ENCODE measurements at places on chromosomes 12 and 14.

DNA sequence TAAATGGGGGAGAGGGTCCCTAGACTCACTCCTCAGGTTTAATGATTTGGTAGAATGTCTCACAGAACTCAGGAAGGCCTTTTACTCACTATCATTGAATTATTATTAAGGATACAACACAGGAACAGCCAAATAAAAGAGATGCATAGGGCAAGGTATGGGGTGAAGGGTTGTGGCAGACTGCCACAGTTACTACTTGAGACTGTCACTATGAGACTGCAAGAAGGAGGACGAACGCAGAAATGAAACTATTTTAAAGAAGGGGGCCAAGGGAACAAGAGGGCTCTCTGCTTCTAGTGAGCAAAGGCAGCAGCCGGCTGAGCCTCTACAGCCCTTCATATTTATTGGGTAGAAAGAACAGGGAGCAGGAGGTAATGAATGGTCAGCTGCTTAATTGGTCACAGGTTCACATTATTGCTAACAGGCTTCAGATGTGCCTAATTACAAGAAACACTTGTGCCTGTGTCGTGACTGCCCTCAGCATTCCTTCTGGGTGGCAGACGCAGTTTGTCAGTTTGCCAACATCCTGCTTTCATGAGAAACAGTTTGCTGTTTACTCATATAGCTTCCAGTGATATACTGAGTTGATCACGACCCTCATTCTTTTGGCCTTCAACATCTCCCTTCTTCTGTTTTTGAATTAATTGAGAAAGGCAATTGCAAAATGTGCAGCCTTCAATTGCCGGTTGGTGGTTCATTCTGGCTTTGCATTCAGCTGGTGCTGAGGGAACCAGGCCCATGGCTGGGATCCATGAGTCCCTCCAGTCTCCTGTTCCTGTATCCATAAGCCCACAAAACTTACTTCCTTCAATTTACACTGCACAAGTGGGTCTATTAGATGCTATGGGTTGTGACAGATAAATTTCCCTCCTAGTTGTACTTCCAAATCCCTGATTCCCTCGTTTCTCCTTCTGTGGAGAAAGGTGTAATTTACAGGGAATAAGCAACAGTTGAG, 82.8 kb upstream of the PLEKHG7 start:
- DNase-seq: no peak

DNA sequence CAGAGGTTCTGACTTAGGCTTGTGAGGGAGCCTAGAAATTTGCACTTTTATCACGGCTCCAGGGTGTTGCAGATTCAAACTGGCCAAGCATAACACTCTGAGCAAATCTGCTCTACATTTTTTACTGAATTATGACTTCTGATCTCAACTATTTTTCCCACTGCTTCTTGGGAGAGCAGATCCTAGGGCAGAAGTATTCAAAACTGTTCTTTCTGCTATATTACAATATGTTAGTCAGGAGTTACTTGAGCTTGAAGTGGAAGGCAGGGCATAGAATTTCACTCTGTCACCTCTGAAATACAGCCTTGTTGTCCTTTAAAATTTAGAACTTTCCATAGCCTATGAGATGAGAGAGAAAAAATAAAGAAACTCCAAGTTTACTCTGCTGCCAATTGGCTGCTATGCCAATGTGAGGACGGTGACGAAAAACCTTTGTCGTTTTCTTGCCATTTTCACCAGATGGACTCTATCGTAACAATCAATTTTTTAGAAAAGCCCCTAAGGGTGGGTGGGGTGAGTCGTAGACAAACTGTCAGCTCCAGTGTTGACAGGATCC, 16.4 kb upstream of the KERA start:
- no peak for DNase-seq

DNA sequence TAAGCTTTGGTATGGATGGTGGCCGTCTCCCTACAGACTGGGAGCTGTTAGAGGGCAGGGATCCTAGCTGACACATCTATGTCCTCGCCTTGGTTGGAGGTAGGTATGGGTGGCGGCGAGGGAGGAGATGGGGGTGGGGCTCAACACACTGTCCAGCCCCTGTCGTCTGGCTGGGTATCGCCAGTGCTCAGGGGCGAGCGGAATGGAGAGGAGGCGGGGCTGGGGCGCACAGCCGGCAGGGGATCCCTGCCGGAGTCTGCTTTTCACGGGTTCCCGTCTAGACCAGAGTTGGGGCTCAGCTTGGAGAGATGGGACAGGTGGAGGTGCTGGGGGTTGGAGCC, 16.1 kb downstream of the TAMALIN start:
- no peak for DNase-seq

- no peak for DNase-seq
Observed at GRCh38 chr12:32739279-32739678, 16.4 kb downstream of the YARS2 start.

DNA sequence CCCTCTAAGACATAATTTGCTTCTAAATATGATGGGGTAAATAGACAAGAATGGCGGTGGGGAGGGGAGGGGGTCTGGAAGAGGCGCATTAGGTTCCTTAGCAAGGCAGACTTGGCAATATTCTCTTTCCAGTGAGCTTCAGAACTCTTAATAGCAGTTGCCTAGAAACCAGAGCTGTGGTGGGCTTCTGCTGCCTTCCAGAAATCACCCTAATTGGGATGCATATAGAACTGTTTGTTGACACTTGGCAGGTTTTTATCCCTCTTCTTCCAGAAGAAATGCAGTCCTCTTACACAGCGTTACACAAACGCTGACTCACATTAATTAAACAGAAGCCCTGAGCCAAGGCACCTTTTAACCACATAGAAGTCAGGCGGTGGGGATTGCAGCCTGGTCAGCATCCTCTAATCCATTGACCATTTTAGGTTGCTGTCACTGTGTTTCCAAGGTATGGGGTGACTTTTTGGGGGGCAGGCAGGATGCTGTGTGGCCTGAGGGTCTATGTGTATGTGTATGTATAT, 114.1 kb downstream of the CCDC60 start:
- no peak for DNase-seq

- DNase-seq: no peak
Observed at GRCh38 chr12:7072035-7072434, 11.5 kb downstream of the C1S start.

GRCh38 chr12:103832048-103832997, 8.7 kb downstream of the NT5DC3 start:
- DNase-seq: no peak

- no peak for DNase-seq
Observed at GRCh38 chr12:70459786-70460185, 93.7 kb downstream of the KCNMB4 start.

GRCh38 chr12:30602678-30603077, 93.0 kb downstream of the IPO8 start:
- DNase-seq: no peak

DNA sequence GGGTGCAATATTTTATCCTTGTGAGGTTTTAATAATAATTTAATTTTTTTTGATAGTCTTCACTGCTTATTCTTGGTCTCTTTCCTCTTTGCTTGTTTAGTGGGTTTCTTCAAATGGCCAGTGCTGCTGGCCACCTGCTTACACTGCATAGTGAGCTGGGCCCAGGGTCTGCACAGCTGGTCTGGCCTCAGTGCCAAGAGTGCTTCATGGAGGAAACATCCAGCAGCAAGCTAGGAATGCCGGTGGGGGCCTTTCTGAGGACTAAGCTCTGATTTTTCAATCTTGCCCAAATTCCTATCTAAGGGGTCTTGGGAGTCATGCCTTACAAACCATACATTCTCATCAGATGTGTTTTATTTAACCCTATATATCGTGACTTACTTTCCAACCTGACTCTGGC, 13.3 kb upstream of the BDKRB2 start:
- DNase-seq: no peak
